ENCODE measurements at places on chromosomes 3 and 15.

DNA sequence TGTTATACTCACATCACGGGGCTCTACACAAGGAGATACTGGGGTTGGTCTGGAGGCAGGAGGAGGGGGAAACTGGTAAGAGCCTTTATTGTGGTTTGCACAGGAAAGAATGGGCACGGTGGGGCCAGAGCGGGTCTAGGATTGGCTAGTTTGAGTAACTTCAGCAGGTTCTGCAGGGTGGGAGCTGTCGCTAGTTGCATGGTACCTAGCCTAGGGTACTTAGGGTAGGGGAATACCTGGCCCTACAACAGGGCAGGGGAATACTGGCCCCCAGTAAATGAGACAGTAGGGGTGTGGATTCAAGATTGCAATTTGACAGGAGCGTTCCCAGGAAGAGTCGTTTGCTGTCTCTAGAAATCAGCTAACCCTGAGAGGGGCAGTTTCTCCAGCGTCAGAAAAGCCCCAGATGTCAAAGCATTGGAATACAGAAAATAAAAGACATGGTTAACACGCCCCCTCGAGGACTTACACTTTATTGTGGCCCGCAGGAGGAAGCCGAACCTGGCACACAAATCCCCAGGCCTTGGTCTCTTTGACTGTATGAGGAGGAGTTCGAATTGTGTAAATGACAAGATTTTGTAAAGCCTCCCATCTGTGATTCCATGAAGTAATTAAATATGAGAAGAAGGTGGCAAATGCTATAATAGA is 32.0 kb downstream of the ST8SIA2 start:
- no peak for DNase-seq

DNA sequence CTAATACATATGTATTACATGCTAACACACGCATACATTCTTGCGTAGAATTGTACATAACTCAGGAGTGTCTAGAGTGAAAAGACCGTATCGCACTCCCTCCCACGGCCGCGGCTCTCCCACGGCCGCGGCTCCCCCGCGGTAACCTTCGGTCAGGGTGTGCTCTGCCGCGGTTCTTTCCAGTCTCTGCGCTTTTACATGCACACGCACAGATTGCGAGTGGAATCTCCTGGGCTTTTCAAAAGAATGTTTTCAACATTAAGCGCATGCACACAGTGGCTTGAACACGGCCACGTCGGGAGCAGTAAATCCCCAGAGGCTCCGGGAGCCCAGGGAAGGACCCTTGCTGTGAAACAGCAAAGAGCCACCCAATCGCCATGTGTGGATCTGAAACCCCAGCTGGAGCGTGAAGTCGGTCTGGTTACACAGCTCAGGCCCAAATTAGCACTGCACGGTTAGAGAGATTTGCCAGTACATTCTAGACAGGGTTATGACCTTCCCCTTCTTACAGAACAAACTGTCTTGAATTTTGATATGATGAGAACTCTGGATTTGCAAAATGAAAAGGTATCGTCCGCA is 805 bp upstream of the RGMA start:
- DNase-seq: no peak

DNA sequence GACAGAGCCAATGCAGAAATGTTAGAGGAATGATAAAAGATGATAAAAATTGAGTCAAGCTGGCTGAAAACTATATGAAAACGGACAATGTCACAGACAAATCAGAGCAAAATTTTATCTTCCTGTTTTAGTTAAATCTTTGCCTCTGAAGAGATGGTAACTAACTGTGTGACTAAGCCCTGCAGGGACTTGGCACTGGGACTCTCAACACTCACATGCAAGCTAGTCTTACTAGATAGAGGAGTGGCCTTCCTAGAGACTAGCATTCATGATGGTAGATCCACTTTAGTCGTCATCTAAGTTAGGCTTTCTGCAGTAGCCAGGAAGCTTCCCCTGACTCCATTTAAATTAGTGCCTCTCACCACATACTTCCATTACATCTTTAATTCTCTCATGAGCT is 4.1 kb downstream of the CCDC191 start:
- DNase-seq: no peak

DNA sequence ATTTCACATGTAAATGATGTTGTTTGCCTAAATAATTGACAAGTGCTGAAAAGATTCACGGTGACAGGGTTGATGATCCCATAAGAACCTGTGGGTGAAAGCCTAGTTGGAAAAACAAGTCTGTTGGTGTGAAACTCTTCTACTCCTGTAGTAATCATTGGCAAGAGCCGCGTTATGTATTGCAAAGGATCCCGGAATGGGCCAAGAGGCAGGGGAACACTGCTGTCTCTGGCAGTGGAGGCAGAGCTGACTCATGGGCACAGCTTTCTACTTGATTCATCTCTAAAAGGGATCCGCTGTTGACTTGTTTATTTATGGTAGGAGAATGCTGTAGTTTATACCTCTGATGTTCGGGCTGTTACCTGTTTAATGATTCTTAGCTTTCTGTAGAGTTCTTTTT is 63.1 kb downstream of the MAP6D1 start:
- no peak for DNase-seq

DNA sequence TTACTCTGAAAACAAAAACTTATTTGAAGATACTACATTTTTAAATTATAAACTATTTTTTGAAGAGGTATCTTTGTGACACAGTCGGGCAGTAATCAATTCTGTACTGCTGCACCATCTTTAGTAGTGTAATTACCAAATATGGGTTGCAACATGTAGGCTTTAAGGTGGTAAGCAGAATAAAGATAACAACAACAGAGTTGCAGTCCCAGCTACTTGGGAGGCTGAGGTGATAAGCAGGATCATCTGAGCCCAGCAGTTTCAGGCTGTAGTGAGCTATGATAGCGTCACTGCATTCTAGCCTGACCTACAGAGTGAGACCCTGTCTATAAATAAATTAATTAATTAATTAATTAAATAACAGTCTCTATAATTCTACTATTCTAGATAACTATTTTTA is 6.0 kb downstream of the PLOD2 start:
- DNase-seq: no peak

- peak; percentile 32 for DNase-seq
Measured at GRCh38 chr3:49872801-49873281, 3.1 kb upstream of the CAMKV start.

GRCh38 chr3:65006300-65006739 is 318.5 kb upstream of the ADAMTS9 start:
- DNase-seq: no peak

- DNase-seq: no peak
Measured at GRCh38 chr3:110015231-110015963, 678.1 kb upstream of the DPPA4 start.

GRCh38 chr3:49654176-49654825 is 19.9 kb upstream of the APEH start:
- DNase-seq: no peak

DNA sequence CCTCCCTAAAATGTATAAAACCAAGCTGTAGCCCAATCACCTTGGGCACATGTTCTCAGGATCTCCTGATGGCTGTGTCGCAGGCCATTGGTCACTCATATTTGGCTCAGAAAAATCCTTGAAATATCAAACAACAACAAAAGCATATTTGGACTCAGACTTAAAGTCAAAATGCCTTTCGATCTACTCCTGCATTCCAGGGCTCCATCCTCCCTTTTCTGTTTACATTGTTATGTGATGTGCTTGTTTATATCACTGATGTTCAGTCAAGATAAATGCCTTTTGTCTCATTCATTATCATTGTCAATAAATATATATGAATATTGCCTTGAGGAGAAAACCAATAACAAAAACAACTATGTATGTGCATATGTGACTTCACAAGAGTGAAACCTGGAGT is 31.7 kb downstream of the HGD start:
- DNase-seq: no peak

- DNase-seq: no peak
Measured at GRCh38 chr3:37991823-37992222, 1.2 kb downstream of the VILL start.

DNA sequence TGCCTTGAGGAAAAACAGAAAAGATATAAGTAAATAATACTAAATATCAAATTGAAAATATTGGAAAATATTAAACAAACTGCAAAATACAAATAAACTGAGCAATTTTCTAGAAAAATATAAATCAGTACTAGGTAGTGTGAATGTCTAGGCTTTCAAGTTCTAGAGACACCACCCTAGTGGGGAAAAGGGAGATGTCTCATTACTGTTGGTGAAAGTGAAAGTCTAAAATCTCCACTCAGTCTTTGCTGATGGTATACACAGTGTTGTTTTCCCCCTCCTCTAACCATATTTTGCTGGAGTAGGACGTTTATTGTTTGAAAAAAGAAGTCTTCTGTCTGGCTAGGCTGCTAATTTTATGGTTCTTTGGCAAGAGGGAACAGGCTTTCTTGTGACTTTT is 1368.9 kb downstream of the OTOL1 start:
- no peak for DNase-seq

DNA sequence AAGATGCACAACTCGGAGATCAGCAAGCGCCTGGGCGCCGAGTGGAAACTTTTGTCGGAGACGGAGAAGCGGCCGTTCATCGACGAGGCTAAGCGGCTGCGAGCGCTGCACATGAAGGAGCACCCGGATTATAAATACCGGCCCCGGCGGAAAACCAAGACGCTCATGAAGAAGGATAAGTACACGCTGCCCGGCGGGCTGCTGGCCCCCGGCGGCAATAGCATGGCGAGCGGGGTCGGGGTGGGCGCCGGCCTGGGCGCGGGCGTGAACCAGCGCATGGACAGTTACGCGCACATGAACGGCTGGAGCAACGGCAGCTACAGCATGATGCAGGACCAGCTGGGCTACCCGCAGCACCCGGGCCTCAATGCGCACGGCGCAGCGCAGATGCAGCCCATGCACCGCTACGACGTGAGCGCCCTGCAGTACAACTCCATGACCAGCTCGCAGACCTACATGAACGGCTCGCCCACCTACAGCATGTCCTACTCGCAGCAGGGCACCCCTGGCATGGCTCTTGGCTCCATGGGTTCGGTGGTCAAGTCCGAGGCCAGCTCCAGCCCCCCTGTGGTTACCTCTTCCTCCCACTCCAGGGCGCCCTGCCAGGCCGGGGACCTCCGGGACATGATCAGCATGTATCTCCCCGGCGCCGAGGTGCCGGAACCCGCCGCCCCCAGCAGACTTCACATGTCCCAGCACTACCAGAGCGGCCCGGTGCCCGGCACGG is 991 bp downstream of the SOX2 start:
- no peak for DNase-seq

DNA sequence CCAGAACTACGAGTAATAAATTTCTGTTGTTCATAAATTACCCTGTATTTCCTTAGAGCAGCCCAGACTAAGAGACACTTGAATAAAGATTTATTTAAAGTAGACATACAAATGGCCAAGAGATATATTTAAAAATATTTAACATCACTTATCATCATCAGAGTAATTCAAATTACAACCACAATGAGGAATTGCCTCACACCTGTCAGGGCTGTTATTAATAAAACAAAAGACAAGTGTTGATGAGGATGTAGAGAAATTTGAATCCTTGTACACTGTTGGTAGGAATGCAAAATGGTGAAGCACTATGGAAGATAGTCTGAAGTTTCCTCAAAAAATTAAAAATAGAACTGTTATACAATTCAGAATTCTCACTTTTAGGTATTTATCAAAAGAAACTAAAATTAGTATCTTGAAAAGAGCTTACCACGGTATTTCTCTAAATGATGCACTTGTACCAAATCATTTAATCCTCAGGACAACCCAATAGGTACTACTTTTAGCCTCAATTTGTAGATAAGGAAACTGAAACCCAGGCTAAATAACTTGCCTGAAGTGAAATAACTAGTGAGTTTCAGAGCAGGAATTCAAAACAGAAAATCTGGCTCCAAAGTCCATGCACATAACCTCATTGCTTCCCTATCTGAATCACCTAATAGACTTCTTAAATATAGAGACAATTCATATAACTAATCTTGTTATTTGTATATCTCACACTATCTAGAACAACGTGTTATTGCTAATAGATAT is 69.4 kb downstream of the ZBTB20 start:
- no peak for DNase-seq

GRCh38 chr15:50042775-50043174 is 76.3 kb downstream of the ATP8B4 start:
- DNase-seq: no peak

DNA sequence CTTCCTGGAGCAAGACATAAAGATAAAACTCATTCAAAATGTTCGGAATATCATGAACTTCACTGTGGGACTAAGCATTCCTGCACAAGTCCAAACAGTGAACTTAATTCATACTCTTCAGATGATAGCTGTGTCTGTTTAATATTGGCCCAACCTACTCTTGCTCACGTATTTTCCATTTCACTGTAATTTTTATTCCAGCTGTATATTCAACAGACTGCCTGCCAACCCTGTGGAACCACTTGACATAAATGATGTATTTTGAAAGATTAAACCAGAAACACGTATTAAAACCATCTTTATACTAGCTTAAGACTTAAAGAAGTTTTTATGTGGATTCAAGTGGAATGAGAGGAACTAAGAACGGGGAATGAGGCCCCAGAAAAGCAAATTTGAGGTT is 172.5 kb downstream of the TMEM108 start:
- no peak for DNase-seq

- no peak for DNase-seq
Measured at GRCh38 chr15:91199511-91199910, 99.5 kb downstream of the SV2B start.

- DNase-seq: no peak
Measured at GRCh38 chr3:144096016-144096415, 124.4 kb downstream of the DIPK2A start.

DNA sequence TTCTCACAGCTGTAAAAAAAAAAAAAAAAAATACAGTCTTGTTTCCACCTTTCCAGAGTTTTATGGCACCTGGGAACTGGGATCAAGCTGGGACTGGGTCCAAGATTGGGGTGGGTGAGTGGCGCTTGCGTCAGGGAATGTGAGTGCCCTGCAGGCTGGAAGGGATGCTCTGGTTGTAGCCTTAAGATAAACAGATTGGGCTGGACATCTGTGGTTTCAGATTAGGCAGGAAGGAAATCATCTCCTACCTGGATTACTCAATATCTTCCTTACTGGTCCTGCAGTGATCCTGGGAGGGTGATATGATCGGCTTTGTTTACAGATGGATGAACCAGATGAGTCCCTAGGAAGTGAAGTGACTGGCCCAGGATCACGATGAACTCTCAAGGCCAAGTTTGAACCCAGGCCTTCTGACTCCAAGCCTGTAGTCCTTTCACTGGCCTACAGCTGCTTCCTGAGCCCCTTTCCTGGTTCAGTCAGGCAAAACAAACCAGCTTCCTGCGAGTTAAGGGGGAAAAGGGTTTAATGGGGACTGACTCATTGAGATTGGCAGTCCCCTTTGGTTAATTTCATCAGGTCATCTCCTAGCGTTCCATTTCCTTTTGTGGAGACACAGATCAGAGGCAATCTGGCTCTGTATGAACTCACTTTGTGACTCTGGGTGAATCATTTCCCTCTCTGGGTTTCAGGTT is 179.8 kb downstream of the THSD4 start:
- peak; percentile 82 for DNase-seq

- no peak for DNase-seq
Measured at GRCh38 chr15:91133511-91133910, 33.5 kb downstream of the SV2B start.

- no peak for DNase-seq
Measured at GRCh38 chr3:23713641-23714040, 92.1 kb upstream of the UBE2E1 start.

DNA sequence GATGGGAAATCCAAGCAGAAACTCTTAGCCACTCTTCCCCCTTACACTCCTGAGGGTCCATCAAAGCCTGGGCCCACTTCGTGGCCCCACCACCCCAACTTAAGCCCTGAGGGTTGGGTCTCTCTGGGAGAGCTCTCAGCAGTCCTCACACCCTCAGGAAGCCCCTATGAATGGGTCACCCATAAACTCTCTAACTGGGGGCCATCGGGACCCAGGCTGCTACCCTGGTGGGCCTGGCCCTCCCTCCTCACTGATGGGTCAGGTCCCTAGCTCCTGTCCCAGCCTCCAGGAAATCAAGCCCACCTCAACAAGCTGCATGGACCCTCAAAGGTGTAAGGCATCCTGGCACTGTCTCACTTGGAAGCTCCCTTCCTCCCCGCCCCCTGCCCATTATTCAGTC is 19.4 kb downstream of the SH2D7 start:
- DNase-seq: no peak

All from suppressor macrophage treated with lipopolysaccharide for 1 hour (primary cell).